ENCODE measurements at places on chromosomes 7 and 10.

- no peak for DNase-seq
Measured at GRCh38 chr10:121420006-121420405, 178.2 kb downstream of the FGFR2 start.

GRCh38 chr7:28174901-28175661 lies 5.5 kb downstream of the JAZF1 start:
- no peak for DNase-seq

DNA sequence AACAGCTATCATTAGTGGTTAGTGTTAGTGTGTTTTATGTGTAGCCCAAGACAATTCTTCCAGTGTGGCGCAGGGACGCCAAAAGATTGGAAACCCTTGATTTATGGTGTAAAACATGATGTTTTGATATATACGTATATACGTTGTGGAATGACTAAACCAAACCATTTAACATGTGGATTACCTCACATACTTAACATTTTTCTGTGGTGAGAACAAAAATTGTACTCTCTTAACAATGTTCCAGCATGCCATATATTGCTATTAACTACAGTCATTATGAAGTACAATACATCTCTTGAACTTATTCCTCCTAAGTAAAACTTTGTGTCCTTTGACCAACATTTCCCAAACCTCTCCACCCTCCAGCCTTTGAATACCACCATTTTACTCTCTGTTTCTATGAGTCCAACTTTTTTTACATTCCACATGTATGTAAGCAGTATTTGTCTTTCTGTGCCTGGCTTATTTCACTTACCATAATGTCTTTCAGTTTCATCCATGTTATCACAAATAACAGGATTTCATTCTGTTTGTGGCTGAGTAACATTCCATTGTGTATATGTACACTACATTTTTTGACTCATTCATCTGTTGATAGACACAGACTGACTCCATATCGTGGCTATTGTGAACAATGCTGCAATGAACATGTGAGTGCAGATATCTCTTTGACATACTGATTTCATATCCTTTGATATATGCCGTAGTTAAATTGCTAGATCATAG lies 42.2 kb upstream of the MAGI2 start:
- no peak for DNase-seq

DNA sequence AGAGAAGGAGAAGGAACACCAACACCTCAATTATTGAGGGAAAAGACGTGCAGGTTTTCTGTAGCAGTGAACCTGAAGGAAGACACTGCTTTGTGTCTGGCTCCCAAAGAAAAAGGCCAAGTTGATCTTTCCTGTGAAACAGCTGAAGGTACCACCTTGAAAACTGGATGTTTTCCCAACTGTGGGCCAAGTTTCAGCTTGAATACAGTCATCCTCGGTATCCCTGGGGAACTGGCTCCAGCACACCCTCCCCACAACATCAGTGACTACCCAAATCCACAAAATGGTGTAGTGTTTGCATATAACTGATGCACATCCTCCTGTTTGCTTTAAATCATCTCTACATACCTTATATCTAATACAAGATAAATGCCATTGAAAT lies 297.0 kb upstream of the PITRM1 start:
- no peak for DNase-seq

- DNase-seq: no peak
Measured at GRCh38 chr7:129188372-129188891, at the start of gene SMO. SMO (plus strand) TSS chr7:129188633; CDS start chr7:129189152, 519 bp downstream.

GRCh38 chr7:110043519-110043918 lies 1047.4 kb upstream of the LRRN3 start:
- DNase-seq: no peak

DNA sequence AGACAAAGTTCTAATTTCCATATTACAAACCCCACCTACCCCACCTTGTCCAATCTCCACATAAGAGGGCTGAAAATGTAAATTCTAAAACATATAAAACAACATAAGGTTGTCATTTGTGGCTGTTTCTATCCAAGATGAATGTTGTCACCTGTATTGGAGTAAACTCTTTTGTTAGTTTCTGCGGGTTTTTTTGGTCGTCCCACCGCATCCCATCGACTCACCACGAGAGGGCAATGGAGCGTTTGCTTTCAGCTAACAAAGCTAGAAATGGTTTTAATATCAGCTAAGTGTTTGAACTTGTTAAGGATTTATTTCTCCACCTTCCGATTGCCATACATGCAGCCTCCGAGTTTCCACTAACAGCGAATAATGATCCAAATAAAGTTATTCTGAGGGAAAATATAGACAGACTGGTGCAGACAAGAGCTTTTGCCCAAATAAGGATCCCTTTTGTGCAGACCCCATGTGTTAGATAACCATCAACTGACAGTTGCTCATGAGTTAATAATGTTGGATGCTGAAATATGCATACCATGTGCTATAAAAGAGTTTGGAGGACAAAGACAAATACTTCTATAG lies 137.2 kb downstream of the ARID5B start:
- DNase-seq: peak; percentile 81

DNA sequence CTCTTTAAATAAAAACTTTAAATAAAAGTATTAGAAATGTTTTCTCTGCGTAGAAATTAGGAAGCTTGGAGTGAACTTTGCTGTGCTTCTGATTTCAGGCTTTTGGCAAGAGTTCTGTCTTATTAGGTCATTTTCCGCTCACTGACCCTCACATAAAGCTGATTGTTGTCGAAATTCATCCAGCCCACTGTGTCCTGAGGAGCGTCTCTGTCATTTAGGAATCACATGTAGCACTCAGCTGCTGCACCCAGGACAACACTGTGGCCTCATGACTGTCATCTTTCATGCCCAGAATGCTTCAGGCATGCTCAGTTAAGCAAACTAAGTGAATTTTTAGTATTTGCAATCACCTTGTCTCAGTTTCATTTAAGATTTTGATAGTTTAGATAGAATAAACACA lies 57.8 kb upstream of the MSRB2 start:
- no peak for DNase-seq

- no peak for DNase-seq
Measured at GRCh38 chr10:57145548-57145947, 784.5 kb upstream of the ZWINT start.

- DNase-seq: no peak
Measured at GRCh38 chr7:69845721-69846495, 247.6 kb downstream of the AUTS2 start.

DNA sequence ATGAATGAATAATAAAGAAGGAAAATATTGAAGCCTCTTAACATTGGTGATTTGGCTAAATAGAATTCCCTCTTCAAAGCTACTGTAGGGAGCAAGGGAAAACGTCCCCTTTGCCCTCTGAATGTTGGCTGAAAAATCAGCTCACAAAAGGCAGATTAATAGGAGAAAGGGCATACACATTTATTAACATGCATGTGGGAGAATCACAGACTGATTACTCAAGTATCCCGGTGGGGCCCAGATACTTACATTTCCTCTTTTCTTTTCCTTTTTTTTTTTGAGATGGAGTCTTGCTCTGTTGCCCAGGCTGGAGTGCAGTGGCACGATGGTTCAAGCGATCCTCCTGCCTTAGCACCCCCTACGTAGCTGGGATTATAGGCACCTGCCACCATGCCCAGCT lies 68.5 kb downstream of the HK1 start:
- no peak for DNase-seq

DNA sequence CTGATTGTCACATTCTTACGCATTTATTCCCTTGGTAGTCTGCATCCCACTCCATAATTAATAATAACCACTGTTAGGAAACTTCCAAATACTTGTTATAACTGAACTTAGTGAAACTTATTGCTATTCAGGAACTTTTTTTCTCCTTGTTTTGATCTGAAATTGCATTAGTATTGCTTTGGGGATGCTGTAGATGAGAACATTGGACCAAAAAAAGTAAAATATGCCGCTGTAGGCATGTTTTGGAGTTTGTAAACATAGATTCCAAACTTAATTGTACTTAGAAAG lies 1.7 kb downstream of the PPP1R9A start:
- DNase-seq: no peak

- no peak for DNase-seq
Measured at GRCh38 chr10:44749151-44749550, 162.0 kb upstream of the TMEM72 start.

GRCh38 chr7:106329408-106329807 lies 44.6 kb upstream of the NAMPT start:
- no peak for DNase-seq

DNA sequence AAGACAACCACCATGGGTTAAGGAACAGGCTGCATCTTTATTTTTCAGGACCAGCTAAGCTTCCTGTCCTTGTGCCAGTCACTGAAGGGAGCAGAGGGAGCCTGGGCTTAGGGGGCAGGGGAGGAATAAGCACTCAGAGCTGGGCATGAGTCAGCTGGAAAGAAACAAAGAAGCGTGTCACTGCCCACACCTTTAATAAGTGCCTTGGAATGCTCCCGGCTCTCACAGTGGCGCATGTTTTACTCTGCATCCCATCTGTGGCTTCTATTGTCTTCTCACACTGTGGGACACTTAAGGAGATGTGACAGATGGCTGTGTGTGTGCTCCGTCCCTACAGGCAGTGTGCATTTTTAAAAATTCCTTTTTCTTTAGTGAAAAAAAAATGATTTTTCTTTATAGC lies 71.7 kb downstream of the MTURN start:
- DNase-seq: peak; percentile 81

DNA sequence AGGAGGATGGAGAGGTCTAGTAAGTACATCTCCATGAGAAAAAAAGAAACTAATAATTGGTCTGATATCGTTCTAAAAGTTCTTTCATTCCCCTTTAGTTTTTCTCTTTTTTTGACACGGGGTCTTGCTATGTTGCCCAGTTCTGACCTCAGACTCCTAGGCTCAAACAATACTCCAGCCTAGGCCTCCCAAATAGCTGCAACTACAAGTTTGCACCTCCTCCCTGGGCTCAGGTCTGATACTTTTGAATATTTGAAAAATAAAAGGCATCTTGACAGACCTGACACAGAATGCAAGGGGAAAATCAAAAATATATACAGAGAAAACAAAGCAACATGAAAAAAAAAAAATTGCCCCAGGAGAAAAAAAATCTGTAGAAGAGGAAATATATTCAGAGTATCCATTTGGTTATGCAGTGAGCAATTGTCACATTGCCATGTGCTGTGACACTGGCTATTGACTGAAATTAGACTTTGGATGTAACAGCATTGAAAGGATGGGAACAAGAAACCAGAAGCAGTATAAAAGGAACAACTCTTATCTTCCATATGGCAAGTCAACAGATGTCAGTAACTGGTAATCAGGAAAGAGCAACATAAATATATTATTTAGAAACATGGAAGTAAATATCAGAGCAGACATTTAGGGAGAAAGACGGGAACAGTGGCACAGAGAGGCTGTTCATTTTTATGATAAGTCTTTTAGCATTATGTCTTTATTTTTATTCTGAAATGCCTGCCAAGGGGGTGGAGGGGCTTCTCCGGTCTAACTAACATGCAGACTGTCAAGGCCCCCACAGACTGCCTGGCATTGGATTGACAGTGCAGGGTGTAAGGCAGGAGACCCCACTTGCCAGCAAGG lies 408.4 kb downstream of the PARD3 start:
- DNase-seq: no peak

DNA sequence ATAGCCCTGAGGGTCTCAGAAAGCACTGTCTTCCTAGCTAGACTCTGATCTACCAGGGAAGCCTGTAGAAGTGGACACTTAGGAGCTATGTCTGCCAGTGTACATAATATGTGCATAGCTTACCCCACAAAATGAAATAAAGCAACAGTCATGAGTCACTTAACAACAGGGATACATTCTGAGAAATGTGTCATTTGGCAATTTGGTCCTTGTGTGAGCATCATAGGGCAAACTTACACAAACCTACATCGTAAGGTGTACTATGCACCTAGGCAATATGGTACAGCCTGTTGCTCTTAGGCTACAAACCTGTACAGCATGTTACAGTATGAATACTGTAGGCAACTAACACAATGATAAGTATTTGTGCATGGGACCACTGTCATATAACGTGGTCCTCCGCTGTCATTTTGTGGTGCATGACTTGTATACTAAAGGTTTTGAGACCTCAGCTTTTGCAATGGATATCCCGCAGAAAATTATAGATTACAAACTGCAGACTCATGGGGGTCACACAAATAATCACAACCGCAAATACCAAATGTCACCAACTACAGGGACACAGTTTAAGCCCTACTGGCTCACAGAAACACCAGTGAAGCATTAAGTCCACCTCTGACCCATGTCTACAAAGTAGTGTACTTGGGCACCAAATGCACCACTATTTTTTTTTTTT lies 1.7 kb downstream of the URGCP start:
- DNase-seq: no peak

DNA sequence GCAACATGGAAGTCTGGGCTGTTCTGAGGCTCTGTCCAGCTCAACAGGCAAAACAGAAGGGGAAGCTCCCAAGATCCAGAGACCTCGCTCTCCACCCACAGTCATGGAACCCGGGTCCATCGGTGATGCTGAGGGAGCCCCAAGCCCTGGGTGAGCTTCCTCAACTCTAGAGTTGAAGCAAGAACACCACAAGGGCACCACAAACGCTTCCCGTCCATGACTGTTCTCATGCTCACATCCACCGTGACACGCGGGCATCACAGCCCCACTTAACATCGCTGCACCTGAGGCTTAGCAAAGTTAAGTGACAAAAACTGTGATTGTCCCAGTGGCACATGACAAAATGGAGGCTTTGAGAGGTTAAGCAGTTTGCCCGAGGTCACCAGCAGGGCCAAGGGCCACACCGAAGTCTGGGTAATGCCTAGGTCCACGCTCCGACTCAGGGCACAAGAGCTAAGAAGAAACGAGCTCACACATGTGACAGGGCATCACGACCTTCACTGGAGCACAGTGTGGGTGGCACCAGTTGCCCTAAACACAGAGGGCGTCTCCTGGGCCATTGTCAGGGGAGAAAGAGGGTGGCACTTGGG lies 110.6 kb downstream of the OAT start:
- DNase-seq: no peak

- peak; percentile 39 for DNase-seq
Measured at GRCh38 chr10:91556691-91557566, 75.9 kb downstream of the PPP1R3C start.

DNA sequence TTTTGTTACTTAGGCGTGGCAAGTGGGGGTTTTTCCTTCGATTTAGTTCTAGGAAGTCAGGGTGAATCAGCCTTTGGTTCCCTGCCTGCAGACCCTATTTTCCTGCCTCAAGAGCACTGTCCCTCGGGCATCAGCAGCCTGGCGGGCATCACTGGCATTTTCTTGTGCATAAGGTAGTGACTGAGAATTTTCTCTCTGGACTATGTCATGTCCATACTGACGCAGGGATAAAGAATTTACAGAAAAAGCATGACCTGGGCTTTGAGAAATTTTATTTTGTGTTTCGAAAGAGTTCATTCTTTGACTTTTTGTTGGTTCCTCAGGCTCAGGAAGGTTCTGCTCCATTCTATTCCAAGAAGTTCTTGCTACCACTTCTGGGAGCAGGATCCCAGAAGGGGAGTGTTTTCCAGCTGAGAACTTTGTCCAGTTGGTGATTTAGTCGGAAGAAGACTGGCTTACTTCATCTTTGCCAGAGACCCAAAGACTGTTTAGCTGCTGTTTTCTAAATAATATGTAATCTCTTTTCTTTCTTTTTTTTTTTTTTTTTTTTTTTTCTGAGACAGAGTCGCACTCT lies 213.9 kb upstream of the SH2B2 start:
- DNase-seq: no peak

DNA sequence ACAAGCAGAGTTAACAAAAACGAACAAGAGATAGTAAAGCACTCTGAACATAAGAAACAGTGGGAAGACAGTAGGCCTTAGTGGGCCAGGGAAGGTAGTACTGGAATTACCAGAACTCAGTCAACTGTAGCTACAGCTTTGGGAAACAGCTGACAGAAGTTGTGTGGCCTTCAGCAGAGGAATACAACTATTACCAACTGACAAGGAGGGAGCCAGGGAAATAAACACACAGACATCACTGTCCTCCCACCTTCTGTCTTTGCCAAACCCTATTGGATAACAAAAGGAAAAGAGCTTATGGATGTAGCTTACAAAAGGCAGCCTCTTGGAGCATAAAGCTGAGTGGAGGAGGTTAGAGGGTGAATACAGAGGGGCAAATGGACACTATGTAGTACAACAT lies 15.4 kb downstream of the MICU1 start:
- DNase-seq: no peak
